Amygdala (tissue), 56 donors: ENCODE measurements at places on chromosomes 5 and 9.

- DNase-seq, result no peak
These were observed 88.7 kb downstream of the TRIO start for GRCh38 chr5:14231890-14232289.

DNA sequence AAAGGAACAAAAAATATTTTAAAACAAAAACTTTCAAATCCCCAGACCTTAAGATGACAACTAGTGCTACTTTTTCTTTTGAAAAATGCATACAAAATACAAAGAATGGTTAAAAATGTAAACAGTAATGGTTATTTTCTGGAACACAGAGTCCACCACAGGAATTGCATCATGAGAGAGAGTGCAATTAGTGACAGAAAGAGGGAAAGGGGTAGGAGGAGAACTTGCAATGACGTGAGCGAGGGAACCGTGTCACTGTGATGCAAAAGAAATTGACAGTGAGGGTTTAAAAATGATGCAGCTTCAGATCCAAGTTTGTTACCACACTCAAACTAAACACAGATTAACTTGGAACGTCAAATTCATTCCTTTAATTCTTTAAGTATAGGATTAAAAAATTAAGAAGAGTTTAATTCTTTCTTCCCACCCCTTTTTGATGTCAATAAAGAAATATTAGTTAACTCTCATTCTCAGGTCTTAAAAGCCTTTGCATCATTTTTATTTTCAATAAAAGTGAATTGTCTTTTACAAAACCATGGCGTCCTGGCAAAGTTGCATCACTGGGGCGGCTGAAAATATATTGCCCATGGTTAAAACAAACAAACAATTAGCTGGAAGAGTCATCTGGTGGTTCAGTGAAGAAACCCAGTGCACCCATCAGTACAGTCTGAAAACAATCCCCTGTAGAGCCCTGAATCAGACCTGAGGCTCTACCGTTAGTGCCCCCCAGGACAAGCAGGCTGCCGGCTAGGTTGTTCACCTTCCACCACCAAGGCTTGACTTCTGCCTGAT is 39.5 kb downstream of the MACROH2A1 start:
- DNase-seq, result no peak

GRCh38 chr5:131280417-131280816 is 16.6 kb downstream of the CDC42SE2 start:
- no peak for DNase-seq

- no peak for DNase-seq
These were observed 39.3 kb downstream of the NUDT12 start for GRCh38 chr5:103523319-103523718.

DNA sequence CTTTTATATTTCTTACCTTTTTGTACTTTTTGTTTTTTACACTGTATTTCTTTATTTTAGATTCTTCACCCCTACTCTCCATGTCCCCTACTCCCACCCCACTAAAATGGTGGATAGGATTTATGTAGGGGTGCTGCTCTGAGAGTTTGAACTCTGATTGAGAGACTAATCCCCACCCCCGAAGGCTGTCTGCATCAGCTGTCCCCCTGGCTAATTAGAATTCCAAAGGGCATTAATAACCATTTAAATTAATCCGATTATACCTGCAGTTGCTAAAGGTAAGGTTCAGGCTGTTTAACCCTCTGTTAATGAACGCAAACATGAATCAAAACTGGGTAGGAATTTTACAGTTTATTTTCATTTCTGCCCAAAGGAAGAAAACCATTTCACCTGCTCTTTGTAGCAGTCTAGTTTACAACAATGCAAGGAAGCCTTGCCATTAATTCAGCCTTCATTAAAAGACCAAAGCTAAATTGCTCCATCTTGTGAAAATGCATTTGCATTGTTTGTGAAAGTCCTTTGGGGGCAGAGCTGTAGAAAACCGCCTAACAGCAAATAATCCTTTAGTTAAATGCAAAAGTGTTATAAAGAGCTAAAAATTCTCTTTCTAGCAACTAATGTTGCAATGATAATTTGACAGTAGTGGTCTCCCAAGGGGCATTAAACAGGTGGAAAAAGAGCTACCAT is 71.2 kb downstream of the ZCCHC7 start:
- no peak for DNase-seq

- peak; percentile 10 for DNase-seq
These were observed 10.8 kb downstream of the FIBCD1 start for GRCh38 chr9:130927995-130928900.

DNA sequence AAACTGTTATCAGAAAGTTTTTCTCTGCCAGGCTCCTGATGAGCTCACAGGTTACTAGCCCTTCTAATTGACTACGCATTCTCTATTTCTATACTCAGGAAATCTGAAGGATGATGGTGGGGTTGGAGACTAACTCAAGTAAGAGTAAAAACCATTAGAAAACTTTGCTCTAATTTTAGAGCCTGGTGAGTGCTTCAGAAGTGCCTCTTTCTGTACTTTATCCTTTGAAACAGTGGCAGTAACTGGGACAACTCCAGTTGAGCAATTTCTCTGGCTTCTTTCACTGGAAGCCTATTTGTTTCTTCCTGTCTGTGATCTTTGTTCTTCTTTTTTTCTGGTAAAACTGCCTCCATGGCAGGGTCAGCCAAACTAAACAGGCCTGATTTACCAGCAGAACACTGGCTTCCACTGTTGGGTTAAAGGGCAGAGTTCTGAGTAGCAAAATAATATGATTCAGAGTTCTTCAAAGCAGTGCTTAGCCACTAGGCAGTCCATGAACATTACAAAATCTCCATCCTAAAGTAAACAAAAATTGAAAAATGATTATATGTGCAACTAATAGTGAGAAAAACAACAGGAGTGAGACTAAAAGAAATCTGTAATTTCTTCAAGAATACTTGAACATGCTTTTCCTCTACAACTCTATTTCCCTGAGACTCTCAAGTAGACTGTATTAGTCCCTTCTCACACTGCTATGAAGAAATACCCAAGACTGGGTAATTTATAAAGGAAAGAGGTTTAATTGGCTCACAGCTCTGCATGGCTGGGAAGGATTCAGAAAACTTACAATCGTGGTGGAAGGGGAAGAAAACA is 79.8 kb downstream of the MROH2B start:
- DNase-seq, result peak; percentile 3

- no peak for DNase-seq
These were observed 1860.0 kb upstream of the WWC1 start for GRCh38 chr5:166431456-166431855.

DNA sequence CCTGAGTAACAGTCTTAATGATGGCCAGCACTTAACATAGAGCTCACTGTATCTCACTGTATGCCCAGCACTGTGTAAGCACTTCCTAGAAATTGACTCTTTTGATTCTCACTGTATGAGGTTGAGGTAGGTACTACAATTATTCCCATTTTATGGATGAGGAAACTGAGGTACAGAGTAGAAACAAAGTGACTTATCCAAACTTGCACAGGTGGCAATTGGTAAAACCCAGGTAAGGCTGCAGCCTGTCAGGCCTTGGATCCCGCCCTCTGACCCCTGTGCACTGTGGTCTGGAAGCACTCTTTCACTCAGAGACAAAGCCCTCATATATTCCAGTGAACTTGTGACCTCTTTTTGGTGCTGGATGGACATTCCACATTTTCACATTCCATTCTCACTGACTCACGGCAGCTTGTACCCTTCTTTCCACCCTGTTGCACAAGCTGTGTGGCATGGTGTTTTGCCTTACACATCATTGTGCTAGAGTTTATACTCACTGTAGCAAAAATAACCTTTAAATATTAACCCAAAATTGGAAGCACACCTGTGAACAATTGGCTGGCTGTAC is 21.7 kb downstream of the ANKRD55 start:
- DNase-seq, result no peak
